8988T (cell line): ENCODE measurements at places on chromosomes 2 and 18.

DNA sequence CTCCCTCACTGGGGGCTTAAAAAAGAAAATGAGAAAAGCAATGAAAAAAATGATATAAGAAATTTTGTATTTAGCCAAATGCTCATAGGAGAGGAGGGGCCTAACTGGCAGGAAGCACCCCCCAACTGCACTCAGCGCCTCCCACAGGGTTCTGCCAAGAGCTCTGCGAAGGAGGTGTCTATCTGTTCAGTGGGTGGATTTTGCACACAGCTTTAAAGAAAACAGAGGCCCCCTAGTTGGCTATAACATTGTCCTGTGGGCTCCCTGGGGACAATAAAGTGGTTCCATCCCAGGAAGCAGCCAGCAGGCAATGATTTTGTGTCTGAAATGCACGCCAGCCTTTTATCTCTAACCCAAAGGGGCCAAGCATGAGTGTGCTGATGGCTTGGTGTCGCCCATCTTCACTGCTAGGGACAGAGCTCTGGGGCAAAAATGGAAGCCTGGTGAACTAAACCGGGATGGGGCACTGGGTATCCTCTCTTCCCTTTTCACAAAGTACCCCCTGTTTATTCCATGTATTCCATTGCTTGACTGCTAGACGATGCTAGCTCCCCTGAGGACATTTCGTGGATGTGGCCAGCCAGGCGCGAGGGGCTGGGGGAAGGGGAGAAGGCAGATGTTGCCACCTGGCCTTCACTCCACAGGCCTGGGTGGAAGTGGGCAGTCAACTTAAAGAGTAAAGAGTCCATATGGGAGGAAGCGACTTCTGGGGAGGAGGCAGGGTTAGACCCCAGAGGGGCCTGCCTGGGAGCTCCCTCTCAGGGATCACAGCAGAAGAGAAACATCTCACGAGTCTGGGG, 205.7 kb downstream of the CYP26B1 start:
- DNase-seq, result no peak

DNA sequence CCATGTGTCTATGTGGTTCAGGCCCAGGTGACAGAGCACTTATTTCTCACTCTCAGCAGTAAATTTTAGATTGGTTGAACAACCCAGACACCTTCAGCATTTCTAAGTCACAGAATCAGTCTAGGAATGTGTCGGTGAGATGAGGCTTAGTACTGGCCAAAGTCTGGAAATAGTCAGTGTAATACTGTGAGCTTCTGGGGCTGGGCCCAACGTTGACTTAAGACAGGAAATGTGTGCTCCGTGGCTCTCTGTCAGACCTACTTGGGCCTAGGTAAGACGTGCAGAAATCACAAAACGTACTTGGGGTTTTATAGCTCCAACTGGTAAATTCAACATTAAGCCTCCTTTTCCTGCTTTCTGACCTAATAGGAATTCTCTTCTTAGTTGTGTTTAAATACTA, 160.3 kb upstream of the COL3A1 start:
- DNase-seq, result no peak

DNA sequence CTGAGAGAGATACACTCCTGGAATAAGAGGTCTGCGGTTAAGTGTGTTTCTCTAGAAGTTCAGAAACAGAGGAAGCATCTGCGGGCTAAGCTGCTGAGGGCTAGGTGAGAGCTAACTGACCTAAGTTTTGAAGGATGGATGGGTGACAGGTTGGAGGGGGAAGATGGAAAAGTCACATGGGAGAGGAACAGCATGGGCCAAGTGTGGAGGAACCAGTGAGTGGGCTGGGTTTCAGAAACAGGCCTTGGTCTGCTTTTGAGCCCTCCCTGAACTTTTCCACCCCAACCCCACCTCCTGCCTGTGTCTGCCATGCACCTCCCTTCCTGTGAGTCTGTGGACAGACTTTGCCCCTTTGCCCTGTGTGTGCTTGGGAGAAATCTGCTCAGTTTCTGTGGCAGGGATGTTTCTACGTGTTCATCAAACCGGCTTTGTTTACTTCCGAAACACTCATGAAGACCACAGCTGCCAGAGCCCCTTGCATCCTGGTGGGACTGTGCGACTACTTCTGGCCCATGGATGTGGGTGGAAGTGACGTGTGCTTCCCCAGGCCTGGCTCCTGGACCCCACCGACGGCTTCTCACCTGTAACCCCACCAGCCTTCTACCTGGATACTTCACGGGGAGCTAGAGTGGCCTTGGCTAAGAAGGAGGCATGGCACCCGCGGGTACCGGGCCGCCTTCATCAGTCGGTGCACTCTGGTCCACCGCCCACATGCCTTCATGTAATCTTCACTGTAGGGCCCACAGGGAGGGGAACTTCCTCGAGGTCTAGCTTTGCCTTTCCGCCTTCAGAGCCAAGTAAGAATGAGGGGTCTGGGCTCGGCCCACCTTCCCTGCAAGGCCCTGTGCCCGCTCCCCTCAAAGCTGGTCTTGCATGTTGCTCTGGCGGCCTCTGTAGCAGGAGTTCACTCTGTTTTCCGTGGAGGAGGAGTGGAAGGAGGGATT, 1.4 kb upstream of the HPCAL1 start:
- DNase-seq, result no peak

- DNase-seq, result no peak
These were observed 246.9 kb downstream of the ACKR3 start for GRCh38 chr2:236816197-236817170.

GRCh38 chr2:30679426-30680088, 127.7 kb downstream of the CAPN13 start:
- no peak for DNase-seq

DNA sequence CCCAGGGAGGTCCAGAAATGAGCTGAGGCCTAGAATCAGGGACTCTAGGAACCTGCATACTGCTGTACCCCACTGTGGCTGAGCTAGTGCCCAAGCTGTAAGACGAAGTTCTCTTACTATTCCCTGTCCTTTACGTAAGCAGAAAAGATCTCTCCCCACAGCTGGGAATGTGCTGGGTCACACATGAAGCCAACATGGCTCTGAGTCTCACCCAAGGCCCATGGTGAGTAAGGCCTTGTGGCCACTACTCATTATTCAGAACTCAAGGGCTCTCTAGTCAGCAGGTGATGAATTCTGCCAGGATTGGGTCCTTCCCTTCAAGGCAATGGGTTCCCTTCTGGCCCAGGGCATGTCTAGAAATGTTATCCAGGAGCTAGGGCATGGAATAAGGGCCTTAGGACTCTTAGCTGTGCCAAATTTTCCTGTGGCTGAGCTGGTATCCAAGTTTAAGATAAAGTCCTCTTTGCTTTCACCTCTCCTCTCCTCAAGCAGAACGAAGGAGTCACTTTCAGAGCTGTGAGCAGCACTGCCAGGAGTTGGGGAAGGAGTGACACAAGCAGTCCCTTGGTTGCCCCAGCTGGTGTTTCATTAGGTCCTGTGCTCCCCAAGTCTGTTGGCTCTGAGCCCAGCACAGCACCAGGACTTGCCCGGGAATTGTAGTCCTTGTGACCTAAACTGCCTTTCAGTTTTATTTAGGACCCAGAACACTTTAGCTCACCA, 707.6 kb downstream of the SLC4A3 start:
- no peak for DNase-seq

DNA sequence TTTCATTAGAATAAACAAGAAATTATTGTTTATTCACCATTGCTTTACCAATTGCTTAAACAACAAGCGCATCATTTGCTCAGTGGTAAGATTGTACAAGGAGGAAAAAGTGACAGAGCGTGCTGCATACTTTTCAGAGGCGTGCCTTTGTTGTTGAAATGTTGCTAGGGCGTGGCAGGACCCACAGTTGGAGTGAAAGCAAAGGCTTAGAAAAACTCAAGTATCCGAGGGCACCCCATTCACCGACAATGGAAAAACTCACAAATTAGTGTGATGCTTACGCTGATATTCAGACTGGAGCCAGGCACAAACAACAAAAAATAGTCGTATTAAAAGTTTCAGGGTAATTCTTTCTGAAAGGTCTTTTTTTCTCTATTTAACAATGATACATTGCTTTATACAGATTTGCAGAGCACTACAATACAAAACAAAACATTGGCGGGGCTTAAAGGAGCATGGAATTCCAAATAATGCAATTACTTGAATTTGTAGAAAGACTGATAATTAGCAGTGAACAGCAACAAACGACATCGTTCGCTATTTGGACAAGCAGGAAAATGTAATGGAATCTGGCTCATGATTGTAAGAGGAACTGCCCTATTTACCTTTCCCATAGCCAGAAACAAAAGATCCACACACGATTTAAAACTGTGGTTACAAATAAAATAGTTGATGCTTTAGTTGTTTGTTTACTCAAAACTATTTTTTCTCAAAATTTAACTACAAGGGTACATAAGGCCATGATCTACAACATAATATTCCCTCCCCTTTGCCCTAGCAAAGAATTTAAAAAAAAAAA, 37.8 kb upstream of the RTTN start:
- no peak for DNase-seq

DNA sequence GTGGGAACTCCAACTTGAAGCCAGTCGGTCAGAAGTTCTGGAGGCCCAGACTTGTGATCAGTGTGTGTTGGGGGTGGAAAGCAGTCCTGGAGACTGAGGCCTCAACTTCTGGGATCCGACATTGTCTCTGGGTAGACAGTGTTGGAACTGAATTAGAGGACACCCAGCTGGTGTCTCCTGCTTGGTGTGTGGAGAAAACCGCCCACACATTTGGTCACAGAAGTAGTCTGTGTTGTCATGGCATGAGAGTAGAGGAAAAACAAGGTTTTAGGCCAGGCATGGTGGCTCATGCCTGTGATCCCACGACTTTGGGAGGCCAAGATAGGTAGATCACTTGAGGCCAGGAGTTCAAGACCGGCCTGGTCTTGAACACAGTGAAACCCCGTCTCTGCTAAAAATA, 51.5 kb downstream of the PUM2 start:
- no peak for DNase-seq

DNA sequence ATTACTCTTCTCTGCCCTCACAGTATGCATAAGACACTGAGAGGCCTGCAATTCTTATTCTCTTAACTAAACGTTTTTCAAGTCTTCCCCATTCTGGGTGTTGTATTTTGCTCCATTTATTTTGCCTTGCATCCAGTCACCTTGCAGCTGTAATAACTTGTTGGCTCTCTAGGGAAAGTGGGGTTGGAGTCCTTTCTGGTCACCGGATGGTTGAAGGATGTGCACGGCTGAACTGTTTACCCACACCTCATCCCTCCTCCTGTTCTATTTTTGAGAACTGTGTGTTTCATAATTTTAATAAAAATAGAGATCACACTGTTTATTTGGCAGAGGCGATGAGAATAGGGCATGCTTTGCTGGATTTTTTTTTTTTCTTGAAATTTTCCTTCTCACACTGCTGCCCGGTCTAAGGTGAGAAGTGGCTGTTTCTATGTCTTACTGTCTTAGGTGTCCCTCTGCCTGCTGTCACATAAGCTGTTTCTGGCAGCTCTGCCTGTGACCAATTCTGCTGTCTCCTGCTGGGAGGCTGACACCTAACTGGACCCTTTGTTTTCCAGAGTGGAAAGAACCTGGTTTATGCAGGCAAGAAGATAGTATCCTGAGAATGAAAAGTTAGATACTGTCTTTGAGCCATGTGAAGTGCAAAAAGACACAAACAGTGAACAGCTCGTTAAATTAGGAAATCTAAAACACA, 342.6 kb downstream of the DPP10 start:
- no peak for DNase-seq
